Naive thymus-derived CD8-positive, alpha-beta T cell (primary cell): ENCODE measurements at places on chromosomes 2 and 18. TPM values are rescaled to one million over a fixed set of nuclear protein-coding genes. Genes with fewer than 3 reads are reported as not detected.

The COL3A1 gene
- not detected for polyA plus RNA-seq

The CNGA3 gene
- polyA plus RNA-seq, result not detected

The STON1 gene
- not detected for polyA plus RNA-seq

The ACADL gene
- not detected for polyA plus RNA-seq

The SEPTIN10 gene
- 0.42 TPM for polyA plus RNA-seq

The PTH2R gene
- 0.09 TPM for polyA plus RNA-seq

The ASB3 gene
- 17.4 TPM for polyA plus RNA-seq

The MARCO gene
- not detected for polyA plus RNA-seq

The CAPN14 gene
- 0.09 TPM for polyA plus RNA-seq
